ENCODE measurements at places on chromosomes 6 and 20.

DNA sequence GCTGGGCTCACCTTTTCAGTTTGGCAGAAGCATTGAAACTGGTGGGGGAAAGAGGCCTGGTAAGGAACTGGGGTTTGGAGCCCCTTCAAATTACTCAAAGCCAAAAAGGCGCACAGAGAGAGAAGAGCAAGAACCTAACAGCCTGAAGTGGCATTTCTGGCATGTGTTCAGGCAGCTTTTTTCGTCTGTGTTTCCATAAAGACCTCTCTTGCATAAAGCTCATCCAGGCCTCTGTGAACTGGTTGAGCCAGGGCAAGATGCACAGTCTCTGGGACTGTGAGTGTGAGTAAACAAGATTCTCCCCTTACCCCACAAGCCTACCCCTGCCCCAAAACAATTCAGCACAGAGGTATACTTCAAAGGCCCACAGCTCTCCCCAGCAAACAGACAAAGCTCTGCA lies 167.8 kb downstream of the QRSL1 start:
- no peak for DNase-seq

- no peak for DNase-seq
These were observed 93.9 kb downstream of the ARID1B start for GRCh38 chr6:156870924-156871539.

DNA sequence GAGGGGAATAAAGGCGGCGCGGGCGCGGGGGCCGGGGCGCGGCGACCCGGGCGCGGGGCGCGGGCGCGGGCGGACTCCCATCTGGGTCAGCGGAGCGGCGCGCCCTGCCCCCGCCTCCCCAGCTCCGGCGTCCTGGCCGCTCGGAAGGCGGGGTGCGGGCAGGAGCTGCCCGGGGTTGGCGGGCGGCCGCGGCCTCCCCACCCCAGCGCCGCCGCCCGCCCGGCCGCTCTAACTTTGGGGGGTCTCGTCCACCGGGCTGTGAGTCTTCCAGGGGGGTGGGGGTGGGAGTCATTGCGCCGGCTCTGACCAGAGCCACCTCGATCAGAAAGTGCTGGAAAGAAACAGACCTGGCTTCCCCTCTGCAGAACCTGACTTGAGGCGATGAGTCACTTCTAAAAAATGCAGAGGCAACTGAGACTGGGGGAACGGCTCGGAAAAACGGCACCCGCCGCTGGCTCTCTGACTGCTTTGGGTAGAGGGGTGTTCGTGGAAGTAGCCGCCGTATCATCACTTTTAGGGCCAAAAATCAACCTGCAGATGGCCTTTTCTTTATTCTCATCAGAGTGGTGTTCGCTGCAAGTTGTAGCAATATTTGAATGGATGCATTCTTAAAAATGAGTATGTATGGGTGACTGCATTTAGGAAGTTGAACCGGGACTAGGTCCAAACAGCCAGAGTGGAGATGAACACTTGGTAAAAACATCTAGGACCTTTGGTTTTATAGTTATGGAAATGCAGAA lies 667 bp downstream of the CAP2 start:
- peak; percentile 37 for DNase-seq

GRCh38 chr20:13936781-13937576 lies 53.4 kb downstream of the SEL1L2 start:
- no peak for DNase-seq

DNA sequence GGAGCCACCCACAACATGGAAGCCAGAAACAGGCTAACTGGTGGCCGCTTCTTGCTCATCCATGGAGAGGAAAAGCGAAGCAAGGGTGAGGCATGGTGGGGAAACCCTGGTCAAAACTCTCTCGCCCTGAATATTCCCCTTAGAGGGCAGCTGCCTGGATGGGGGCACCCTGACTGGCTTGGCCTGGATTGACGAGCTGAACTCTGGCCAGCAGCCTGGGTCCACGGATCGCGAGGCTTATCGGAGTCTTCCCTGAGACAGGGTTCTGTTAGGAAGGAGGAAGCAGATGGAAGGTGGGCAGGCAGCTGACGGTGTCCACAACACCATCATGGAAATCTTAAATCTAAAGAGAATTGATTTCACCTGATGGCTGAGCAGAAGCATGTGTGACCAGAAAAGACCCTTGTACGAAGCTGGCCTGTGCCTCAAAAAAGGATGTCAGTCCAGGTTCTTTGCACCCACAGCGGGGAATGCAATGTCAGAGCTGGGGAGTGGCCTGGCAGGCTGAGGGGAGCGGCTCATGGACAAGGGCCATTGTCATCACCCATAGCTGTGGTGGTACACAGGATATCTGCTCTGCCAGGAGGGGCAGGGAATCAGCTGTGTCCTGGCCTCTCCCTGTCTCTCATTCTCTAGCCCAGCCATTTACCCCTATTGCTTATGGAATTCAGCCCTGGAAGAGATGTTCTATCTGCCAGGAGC lies 109.4 kb upstream of the SNX9 start:
- no peak for DNase-seq

DNA sequence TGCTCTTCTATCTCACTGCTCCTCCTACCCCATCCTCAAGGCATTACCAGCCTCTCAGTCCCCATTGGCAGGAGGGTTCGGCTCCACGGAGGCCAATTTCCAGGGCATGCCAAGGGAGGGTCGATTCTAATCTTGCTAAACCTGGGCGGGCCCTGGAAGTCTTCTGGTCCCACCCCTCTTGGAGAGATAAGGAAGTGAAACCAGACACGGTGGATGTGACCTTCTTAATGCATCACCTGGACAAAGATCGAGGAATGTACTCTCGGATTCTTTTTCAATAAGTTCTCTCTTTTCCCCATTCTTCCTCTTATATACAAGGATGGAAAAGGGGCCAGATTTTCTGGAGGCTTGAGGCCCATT lies 112.2 kb upstream of the ARMC2 start:
- no peak for DNase-seq

GRCh38 chr6:116019428-116019827 lies 41.3 kb downstream of the FRK start:
- no peak for DNase-seq

- no peak for DNase-seq
These were observed 76.8 kb downstream of the COL12A1 start for GRCh38 chr6:75128878-75129570.

- DNase-seq = no peak
These were observed 15.6 kb upstream of the MATN4 start for GRCh38 chr20:45323731-45324130.

DNA sequence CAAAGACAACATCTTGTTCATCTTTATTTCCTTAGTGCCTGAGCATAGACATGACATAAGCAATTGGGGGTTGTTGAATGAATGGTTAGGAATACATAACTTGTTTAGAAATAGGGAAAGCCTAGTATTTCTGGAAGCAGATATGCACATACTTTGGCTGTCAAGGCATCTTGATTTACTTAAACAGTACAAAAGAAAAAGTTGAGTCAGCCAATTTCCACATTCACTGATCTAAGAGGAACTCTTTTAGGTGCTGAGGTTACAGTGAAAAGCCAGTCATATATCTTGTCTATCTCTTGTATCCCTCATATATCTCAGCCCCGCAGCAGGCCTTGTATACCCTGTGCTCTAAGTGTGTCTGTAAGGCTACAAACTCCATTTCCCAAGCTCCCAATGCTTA lies 11.6 kb downstream of the ZKSCAN4 start:
- no peak for DNase-seq

GRCh38 chr6:168890981-168891365 lies 362.7 kb downstream of the THBS2 start:
- DNase-seq = no peak

GRCh38 chr20:24406750-24407149 lies 62.7 kb upstream of the SYNDIG1 start:
- no peak for DNase-seq

- DNase-seq = no peak
These were observed 96.2 kb upstream of the HMGN3 start for GRCh38 chr6:79330704-79331103.

GRCh38 chr20:19888269-19888671 lies 128.9 kb upstream of the NAA20 start:
- no peak for DNase-seq

DNA sequence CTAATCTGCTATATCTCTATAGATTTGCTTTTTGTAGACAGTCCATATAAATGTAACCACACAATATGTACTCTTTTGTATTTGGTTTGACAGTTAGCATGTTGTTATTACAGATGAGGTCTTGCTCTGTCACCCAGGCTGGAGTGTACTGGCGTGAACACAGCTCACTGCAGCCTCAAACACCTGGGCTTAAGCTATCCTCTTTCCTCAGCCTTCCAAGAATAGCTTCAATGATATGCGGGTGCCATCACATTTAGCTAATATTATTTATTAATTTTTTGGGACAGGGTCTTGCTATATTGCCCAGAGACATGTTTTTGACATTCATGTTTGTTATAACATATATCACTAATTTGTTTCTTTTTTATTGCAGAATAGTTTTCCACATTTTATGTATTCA lies 10.8 kb downstream of the REPS1 start:
- DNase-seq = no peak

GRCh38 chr6:113447088-113447831 lies 409.9 kb upstream of the MARCKS start:
- DNase-seq = no peak

DNA sequence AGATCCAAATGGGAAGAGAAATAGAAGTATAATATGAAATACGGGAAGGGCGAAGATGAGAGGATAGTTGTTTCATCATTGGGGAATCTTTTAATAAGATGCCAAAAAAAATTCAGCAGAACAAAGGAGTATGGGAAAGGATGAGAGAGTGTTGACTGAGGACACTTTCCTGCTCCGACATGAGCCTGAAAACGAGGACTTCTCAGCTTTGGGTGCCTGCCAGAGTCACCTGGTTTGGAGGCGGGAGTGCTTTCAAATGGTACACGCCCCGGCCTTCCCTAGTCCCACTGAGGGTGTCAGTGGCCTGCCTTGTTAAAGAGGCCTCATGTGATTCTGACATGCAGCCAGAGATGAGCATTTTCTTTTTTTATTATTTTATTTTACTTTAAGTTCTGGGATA lies 250.9 kb downstream of the ANKRD60 start:
- DNase-seq = no peak

GRCh38 chr6:110529355-110529754 lies 52.9 kb upstream of the SLC22A16 start:
- no peak for DNase-seq
